Stimulated activated CD4-positive, alpha-beta T cell treated with anti-CD3 and anti-CD28 coated beads, TNF-alpha, amount 100 ng/mL, for 24 hours (primary cell): ENCODE measurements at places on chromosomes 1 and 21.

DNA sequence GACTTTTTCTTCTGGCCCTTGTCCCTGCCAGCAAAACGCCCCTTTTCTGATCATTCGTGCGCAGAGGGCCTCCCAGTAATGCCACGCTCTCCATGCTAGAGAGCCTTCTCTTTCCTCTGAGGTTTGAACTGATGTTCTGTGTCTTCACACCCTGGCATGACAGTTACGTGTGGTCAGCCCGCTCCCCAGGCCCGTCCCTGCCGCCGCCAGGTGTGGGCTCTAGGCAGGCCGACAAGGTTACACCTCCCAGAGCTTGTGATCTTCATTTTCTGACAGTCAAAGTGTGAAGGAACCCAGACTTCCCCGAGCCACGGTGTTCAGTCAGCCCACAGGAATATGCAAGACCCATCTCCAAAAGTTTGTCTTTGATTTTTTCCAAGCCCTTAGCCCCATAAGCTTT, 265.6 kb downstream of the TM2D1 start:
- DNase-seq: no peak

- DNase-seq: no peak
Observed at GRCh38 chr1:30322859-30323257, 400.5 kb downstream of the MATN1 start.

DNA sequence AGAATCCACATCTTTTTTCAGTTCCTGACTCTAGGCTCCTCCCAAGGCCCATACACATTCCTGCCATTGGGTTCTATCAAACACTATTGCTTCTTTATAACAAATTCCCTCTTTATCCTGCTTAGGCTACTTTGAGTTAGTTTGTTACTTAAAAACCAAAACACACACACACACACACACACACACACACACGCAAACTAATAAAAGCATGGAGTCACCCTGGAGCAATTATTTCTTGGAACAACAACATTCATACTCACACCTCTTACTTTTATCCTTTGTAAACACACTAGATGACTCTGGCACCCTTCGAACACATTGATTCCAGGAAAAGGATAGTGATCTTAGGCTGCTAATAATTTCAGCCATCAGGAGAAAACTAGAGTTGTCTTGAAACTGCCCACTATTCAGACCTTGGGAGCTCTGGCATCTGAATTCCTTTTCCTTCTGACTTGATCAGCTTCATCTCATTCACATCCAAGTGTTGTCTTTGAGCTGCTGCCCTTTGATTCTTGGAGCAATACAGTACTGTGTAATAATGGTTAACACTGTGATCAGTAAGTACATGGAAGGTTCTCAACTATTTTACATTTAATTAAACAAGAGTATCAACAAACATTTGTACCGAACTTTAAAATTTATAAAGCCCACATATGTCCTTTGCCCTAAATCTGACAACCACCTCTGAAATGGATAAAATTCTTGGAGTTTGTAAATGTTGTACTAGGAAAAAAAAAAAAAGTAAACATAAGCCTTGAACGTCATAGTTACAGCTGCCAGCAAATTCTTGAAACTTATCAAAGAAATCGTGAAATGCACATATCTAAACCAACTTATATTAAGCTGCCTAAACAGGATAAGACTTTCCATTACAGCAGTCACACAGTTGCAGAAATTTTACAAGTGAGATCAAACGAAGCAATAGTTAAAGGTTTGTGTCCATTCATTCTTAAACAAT, 2.8 kb upstream of the SEC22B start:
- DNase-seq: no peak

DNA sequence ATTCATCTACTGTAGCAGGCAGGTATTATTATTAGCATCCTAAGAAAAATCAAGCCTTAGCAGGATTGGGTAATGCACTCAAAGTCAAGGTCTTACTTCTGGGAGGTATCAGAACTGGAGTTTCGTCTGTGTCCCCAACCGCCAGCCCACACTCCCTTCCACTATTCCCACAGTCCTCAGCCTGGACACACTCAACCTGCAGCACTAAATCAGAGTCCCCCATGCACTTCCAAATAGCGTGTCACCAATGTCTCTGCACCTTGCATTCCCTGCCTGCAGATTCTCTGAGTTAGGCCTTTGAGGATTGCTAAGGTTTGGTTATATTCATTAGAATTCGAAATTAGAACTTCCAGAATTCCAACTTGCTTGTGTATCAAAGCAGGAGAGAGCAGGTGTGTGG, 3.9 kb downstream of the LYPD8 start:
- no peak for DNase-seq

DNA sequence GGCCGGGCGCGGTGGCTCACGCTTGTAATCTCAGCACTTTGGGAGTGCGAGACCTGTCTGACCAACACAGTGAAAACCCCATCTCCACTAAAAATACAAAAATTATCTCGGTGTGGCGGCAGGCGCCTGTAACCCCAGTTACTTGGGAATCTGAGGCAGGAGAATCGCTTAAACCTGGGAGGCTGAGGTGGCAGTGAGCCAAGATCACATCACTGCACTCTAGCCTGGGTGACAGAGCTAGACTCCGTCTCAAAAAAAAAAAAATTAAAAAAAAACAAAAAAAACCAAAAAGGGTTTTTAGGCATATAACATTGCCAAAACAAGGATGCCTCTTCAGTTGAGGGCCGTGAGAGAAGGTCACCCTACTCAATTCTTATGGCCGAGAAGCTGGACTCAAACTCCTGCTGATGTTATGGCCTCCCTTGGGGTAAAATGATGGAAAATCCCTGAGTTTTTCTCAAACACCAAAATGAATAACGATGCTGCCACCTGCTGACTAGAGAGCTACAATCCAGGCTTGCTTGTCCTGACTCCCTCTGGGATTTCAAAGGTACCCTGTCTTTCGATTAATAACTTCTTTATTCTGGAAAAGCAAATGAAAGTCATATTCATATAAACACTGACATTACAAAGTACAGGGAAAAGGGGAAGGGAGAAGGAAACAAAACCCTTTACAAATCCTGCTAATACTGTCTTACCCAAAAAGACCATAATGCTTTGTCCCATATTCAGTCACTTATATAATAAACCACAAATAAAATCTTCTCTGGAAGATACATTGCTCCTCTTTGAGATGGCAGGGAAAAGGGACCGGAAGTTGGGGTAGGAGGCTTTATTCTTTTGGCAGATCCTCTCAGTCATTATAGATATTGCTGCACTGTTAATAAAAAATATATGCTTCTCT, 10.7 kb downstream of the RAB42 start:
- DNase-seq: no peak

DNA sequence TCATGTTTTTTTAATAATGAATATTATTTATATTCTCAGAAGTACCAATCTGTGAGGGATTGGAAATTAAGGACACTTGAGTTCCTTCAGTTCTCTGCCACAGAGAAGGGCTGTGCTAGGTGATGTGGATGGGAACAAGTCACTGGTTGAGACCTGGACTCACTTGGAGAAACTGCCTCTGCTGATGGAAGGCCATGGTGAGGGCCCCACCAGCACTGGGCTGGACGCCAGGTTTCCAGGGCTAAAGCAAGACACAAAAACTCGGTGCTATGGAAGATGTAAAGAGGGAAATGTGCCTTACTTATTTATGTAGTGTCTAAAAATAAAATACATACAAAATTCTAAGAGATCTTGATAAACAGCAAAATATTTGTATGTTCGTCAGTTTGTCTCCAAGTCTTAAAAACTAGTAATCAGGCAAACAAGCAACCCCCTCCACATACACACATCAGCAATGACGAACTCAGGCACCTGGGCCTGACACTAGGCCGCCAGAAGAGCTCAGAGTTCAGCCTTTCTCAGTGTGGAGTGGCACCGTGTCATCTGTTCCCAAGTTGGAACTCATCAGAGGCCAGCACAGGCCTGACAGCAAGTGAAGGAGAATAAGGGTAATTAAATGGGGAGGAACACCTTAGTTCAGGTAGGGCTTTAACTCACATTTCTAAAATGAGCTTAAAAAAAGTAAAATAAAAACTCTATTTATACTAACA, 19.6 kb downstream of the SIPA1L2 start:
- no peak for DNase-seq
